Activated CD8-positive, alpha-beta memory T cell treated with anti-CD3 and anti-CD28 coated beads, Interleukin-2, amount 10 ng/mL, durations not matched to agents 7 days and 5 days (primary cell): ENCODE measurements at places on chromosomes 3 and 15. TPM values are rescaled to one million over a fixed set of nuclear protein-coding genes. Genes with fewer than 3 reads are reported as not detected.

- peaks cover 7% of the 10 kb centered on the region for H3K36me3 ChIP-seq
- H3K27ac ChIP-seq = peak overlapping the region; percentile 74
- peak; percentile 44 for DNase-seq
- H3K4me3 ChIP-seq = peak overlapping the region; percentile 83
- H3K27me3 ChIP-seq = peaks cover 84% of the 10 kb centered on the region
- H3K4me1 ChIP-seq = peaks cover 23% of the 10 kb centered on the region
Observed at GRCh38 chr3:179450901-179451264, 387 bp downstream of the GNB4 start.

DNA sequence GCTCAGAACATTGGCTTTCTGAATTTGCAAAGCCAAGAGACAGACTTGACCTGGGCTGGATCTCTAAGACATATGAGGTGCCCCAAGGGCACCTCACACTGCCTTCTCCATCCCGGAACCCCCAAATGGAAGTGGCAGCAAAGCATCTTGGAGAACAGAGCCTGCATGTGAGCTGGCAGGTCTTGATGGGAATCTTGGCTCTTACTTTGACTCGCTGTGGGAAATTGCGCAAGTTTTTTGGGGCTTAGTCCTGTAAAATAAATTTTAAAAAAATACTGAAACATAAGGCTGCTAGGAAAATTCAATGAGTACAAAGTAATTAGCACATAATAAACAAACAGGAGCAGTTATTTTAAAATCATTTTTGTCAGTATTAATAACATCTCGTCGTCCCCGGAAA lies 13.7 kb upstream of the SEC22A start:
- no peak overlapping the region for H3K27ac ChIP-seq
- no peak overlapping the region for H3K4me3 ChIP-seq
- no peaks in the 10 kb centered on the region for H3K36me3 ChIP-seq
- DNase-seq = no peak
- no peaks in the 10 kb centered on the region for H3K27me3 ChIP-seq
- H3K4me1 ChIP-seq = no peaks in the 10 kb centered on the region

- no peak overlapping the region for H3K27ac ChIP-seq
- no peaks in the 10 kb centered on the region for H3K4me1 ChIP-seq
- no peak overlapping the region for H3K4me3 ChIP-seq
- no peaks in the 10 kb centered on the region for H3K36me3 ChIP-seq
- no peaks in the 10 kb centered on the region for H3K27me3 ChIP-seq
Observed at GRCh38 chr3:55646121-55646520, 159.0 kb upstream of the WNT5A start.

GRCh38 chr3:159787794-159788205 lies 200.8 kb upstream of the IL12A start:
- DNase-seq = no peak
- no peak overlapping the region for H3K4me3 ChIP-seq
- no peaks in the 10 kb centered on the region for H3K36me3 ChIP-seq
- no peaks in the 10 kb centered on the region for H3K4me1 ChIP-seq

GRCh38 chr3:147008886-147009285 lies 397.5 kb downstream of the ZIC4 start:
- H3K4me3 ChIP-seq = no peak overlapping the region
- H3K27me3 ChIP-seq = no peaks in the 10 kb centered on the region
- H3K36me3 ChIP-seq = no peaks in the 10 kb centered on the region
- H3K4me1 ChIP-seq = no peaks in the 10 kb centered on the region
- DNase-seq = no peak

- no peak overlapping the region for H3K4me3 ChIP-seq
- H3K27me3 ChIP-seq = peaks cover 3% of the 10 kb centered on the region
- no peak for DNase-seq
- H3K36me3 ChIP-seq = no peaks in the 10 kb centered on the region
- H3K4me1 ChIP-seq = peaks cover 3% of the 10 kb centered on the region
Observed at GRCh38 chr15:69854001-69854400, 243.7 kb downstream of the TLE3 start.

DNA sequence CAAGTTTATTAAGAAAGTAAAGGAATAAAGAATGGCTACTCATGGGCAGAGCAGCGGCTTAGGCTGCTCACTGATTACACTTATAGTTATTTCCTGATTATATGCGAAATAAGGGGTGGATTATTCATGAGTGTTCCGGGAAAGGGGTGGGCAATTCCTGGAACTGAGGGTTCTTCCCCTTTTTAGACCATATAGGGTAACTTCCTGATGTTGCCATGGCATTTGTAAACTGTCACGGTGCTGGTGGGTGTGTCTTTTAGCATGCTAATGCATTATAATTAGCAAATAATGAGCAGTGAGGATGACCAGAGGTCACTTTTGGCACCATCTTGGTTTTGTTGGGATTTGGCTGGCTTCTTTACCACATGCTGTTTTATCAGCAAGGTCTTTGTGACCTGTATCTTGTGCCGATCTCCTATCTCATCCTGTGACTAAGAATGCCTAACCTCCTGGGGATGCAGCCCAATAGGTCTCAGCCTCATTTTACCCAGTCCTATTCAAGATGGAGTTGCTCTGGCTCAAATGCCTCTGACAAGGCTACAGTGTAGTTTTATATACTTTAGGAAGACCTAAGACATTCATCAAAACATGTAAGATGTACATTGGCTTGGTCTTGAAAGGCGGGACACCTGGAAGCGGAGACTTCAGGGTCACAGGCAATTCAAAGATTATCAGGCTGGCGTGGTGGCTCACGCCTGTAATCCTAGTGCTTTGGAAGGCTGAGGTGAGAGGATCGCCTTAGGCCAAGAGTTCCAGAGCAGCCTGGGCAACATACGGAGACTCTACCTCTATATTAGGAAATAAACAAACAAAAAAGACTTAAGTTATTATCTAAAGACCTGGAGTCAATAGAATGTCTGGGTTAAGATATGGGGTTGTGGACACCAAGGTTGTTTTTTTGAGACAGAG lies 3.2 kb upstream of the BLOC1S6 start:
- no peaks in the 10 kb centered on the region for H3K36me3 ChIP-seq
- peaks cover 13% of the 10 kb centered on the region for H3K27me3 ChIP-seq
- peaks cover 19% of the 10 kb centered on the region for H3K4me1 ChIP-seq
- no peak overlapping the region for H3K27ac ChIP-seq

Gene SERINC4
- 0.30 TPM for total RNA-seq

Gene CCDC39
- not detected for total RNA-seq

Gene SLC38A3
- total RNA-seq = not detected
